Non-pigmented ciliary epithelial cell (primary cell): ENCODE measurements at places on chromosomes 4 and X.

- no peak for DNase-seq
Measured at GRCh38 chr4:148954011-148954749, 512.0 kb upstream of the NR3C2 start.

- DNase-seq: no peak
Measured at GRCh38 chr4:181509073-181509472, 734.1 kb upstream of the TENM3 start.

DNA sequence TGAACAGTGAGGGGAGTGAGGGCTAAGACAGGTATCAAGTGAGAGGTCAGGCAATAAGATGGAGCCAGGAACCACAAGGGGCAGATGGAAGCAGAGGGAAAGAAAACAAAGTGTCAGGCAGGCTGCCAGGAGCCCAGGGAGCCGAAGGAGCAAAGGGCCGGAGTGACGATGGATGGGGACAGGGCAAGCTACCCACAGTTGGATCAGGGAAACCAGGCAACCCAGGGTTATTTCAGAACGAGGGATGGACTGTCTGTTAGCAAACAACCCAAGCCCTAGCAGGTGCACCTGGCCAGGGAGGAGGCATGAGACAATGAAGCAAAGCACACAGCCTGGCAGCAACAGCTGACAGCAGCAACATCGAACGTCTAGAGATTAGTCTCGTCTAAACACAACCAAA, 39.2 kb downstream of the SEL1L3 start:
- no peak for DNase-seq

DNA sequence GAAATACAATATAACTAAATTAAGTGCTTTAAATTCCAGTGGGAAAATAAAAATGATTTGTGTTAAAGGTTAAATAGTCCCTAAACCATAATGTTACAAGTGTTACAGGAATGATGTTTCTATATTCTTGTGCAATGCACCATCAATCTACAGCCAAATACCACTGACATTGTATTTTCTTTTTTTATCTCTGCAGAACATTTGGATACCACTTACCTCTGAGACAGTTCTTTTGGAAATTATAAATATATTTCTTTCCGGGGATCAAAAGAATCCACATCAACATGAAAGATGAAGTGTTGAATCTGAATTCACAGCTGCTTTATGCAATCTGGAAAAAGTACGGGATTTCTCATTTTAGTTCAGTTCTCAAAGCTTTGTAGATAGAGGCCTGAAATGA, 518.3 kb upstream of the AGA start:
- DNase-seq: no peak

DNA sequence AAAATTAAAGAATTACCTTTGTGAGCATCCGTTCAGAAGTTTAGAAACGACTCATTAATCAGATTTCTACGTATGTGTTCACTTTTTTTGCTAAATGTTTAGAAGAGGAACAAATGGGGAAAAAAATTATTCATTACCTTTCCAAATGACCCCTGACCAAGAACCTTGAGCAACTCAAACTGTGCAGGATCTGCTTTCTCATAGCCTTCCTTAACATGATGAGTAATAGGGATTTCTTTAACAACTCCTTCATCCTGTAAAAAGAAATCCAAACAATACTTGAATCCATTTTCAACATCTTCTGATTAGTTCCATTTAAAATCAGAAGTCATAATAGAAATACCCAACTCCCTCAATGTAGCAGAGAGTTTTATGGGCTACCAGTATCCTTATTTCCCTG, 32.1 kb downstream of the RPS6KA6 start:
- no peak for DNase-seq

- no peak for DNase-seq
Measured at GRCh38 chr4:732486-732885, 26.9 kb downstream of the PCGF3 start.

GRCh38 chrX:17923546-17923945, 62.4 kb upstream of the RAI2 start:
- DNase-seq: no peak

- no peak for DNase-seq
Measured at GRCh38 chr4:146283758-146284651, 69.7 kb downstream of the REELD1 start.

- no peak for DNase-seq
Measured at GRCh38 chrX:6225288-6225910, 3.3 kb downstream of the NLGN4X start.

- DNase-seq: no peak
Measured at GRCh38 chrX:20382082-20382481, 115.4 kb upstream of the RPS6KA3 start.

DNA sequence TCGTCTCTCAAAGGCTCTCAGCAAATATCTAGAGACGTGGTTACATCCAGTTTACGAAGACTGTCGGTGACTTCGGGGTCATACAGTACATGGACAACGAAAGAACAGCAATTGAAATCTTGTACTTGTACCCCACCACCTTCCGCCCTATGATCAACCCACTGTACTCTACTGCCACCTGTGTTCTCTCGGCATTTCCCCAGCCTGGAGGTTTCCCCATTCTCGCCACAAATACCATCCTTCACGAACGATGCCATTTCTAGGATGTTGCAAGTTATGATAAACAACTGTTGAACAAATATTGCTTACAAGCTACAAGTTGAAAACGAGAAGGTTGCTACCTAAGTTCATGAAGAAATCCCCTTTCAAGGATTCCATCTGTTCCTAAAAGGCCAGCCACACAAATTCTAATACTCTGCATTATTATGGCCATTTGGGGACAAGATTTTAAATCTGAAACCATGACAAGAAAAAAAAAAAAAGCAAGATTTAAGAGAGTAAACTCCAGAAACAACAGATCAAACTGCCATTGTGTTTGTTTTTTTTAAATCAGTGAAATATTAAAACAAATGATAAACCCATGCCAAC, 1.6 kb downstream of the APBB2 start:
- DNase-seq: no peak

DNA sequence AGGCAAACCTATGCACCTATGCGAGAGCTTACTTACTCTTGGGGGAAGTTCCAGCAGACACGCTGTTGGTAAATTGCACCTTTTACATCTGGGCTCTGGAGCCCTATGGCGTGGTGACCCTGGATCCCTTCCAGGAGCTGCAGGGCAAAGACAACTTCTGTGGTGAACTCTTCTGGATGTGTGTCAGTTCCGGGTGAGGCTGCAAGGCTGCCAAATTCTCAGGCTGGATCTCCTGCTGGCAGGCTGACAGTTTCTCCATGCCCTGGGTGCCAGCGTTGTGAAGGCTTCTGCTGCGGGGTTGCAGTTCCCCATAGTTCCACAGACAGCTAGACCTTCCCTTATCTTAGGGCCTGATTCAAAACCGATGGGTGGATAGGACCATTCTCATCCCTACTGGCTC, 37.9 kb downstream of the RAP2C start:
- no peak for DNase-seq

DNA sequence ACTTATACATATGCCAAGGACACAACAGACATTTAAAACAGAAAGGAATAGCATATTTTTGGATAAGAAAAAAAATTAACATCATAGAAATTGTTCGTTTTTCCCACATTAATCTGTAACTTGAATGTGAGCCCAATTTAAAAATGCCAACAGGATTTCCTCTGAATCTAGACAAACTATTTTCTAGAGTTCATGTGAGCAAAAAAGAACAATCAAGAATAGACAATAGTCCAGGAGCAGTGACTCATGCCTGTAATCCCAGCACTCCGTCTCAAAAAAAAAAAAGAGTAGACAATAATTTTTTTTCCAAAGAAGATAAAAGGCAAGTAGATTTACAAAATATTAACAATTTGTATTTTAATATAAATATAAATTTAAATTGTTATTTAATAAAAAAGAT, 73.7 kb upstream of the DUSP21 start:
- no peak for DNase-seq

DNA sequence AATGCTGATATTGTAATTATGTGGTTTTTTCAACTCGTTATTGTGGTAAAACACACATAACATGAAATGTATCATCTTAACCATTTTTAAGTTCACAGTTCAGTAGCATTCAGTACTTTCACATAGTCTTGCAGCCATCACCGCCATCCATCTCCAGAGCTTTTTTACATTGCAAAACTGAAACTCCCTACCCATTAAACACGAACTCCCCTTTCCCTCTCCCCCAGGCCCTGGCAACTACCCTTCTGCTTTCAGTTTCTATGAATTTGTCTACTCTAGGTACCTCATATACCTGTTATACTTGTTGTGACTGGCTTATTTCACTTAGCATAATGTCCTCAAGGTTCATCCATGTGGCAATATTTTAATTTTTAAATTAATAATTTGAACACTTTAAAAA, 380.6 kb downstream of the MAPK10 start:
- DNase-seq: no peak

DNA sequence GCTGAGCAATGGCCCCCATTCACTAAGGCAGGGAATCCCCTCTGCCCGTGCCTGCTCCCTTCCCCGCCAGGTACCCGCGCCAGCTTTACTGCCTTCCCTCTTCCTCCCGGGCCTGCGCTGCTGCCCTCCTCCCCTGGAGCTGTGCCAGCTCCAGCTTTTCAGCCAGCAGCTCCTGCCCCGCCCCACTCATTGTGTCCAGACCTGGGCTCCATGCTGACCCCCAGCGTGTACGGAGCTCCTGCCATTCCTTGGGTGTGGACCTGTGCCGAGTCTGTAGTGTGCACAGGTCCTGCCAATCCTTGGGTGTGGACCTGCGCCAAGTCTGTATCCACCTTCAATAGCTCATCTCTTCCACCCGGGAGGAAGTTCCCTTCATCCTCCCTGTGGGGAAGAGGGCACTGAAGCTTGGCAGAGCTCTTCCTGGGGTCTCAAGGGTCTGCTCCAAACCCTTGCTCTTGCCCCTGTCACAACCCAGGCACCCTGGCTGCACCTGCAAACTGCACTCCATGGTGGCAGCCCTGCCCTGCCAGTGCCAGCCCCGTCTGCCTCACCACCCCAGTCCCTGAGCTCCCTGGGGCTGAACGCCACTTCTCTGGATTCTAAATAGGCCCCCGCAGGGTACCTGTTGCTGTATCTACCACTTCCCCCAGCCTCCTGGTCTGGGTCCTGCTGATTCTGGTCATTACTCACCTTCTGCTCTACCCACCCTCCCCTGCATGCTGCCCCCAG, 63.9 kb downstream of the TRMT44 start:
- DNase-seq: no peak

- DNase-seq: no peak
Measured at GRCh38 chrX:66634272-66634671, 4.6 kb downstream of the EDA2R start.

DNA sequence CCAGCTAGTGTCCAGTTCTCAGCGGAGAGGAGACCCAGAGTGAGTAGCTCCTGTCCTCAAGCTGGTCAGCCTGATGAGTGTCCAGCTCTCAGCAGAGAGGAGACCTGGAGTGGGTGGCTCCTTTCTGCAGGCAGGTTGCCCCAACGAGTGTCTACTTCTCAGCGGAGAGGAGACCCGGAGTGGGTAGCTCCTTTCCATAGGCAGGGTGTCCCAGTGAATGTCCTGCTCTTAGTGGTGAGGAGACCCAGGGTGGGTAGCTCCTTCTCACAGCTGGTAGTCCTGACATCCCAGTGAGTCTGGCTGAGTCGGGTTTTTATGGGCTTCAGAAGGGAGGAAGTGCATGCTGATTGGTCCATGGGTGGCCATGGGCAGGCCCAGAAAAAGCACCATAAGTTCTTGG, 55.7 kb upstream of the NUDT6 start:
- DNase-seq: no peak

GRCh38 chr4:2570551-2571222, 34.2 kb downstream of the FAM193A start:
- DNase-seq: no peak

DNA sequence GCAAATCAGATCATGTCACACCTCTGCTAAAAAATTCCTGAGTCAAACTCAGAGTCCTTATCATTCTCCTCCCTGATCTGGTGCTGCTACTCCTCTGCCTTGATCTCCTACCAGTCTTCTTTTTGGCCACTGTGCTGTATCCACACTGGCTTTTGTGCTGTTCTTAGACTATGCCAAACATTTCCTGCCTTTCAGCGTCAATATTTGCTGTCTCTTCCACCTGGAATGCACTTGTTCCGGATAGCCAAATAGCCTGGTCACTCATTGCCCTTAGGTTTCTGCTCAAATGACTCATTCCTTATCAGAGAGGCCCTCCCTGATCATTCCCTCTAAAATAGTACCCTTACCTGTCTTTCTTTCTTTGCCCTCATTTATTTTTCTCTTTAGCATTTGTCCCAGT, 24.4 kb upstream of the RP2 start:
- no peak for DNase-seq

- no peak for DNase-seq
Measured at GRCh38 chrX:24268786-24269185, 45.1 kb downstream of the SUPT20HL2 start.

DNA sequence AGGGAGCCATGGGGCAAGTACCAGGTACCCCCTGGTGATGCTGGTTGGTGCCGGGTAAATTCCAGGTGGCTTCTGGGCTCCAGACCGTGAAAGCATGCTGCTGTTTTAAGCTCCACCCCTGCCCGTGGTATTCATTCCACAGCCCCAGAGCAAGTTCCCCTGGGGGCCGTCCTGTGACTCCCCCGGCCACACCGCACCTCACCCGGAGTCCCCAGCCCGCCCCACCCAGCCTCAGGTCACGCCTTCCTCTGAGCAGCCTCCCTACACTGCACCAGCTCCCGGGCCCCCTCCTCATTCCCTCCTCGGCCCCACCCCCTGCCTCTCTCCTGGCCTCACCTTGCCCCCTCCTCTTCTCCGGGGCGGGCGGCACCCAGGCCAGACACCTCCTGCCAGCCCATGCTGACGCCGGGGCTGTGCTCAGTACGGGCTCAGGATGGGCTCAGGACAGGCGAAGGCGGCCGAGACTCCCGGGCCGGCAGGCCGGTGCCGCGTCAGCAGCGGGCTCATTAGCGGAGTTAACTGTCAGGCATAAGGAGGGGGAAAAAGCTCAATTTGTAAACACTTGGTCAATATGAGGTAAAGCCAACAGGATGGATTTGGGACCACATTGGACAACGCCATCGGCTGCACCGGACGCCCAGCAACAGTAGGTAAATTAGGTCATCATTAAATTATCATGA, 127.4 kb downstream of the FAM53A start:
- DNase-seq: no peak

DNA sequence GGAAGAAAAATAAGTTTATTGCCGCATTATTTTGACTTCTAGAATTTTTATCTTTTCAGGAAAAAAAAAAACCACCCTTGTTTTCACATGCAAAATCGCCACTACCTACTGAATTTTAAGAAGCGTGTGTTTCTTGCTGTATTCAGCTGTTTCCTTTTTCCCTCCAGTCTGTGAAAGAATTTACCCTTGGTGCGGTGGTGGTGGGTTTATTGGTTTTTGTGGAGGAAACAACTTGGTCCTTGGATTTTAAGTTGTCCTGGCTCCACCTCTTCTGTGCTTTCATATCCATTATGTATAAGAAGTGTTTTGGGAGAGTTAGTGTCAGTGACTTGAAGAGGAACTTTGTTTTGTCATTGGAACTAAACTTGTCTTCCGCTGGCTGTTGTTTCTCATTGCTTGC, 8.1 kb downstream of the RAPGEF2 start:
- no peak for DNase-seq

DNA sequence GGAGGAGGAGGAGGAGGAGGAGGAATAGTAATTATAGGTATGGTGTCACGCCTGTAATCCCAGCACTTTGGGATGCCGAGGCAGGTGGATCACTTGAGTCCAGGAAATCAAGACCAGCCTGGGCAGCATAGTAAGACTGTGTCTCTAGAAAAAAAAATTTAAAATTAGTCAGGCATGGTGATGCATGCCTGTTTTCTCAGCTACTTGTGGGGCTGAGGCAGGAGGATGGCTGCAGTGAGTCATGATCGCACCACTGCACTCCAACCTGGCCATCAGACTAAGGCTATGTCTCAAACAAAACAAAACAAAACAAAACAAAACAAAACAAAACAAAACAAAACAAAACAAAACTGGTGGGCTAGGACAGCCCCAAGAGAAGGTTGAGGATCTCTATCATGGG, 3.0 kb downstream of the STARD8 start:
- DNase-seq: no peak
